ENCODE measurements at places on chromosomes 5 and 9.

DNA sequence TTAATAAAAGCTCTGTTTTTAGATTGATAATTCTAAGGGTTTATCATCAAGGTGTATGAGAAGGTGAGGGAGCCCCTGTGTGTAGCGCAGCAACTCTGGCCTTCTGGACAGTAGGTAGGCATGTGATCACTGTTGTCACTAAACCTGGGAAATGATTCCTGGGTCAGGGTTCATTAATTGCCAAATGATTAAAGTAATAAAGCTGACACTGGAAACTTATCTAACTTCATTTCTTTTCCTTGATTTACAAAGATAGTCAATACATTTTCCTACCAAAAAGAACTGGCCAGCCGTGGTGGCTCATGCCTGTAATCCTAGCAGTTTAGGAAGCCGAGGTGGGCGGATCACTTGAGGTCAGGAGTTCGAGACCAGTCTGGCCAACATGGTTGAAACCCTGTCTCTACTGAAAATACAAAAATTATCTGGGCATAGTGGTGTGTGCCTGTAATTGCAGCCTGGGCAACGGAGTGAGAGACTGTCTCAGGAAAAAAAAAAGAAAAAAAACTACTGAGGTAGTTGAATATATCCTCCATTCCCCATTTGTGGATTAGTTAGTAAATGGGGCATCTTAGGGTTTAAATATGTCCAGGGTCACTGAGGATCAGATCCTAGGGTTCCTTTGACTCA, 2.4 kb downstream of the EHMT1 start:
- no peak for DNase-seq

GRCh38 chr9:132210472-132211145, 48.8 kb downstream of the NTNG2 start:
- no peak for DNase-seq

GRCh38 chr5:114838937-114839336, 330.8 kb downstream of the TRIM36 start:
- DNase-seq: no peak

DNA sequence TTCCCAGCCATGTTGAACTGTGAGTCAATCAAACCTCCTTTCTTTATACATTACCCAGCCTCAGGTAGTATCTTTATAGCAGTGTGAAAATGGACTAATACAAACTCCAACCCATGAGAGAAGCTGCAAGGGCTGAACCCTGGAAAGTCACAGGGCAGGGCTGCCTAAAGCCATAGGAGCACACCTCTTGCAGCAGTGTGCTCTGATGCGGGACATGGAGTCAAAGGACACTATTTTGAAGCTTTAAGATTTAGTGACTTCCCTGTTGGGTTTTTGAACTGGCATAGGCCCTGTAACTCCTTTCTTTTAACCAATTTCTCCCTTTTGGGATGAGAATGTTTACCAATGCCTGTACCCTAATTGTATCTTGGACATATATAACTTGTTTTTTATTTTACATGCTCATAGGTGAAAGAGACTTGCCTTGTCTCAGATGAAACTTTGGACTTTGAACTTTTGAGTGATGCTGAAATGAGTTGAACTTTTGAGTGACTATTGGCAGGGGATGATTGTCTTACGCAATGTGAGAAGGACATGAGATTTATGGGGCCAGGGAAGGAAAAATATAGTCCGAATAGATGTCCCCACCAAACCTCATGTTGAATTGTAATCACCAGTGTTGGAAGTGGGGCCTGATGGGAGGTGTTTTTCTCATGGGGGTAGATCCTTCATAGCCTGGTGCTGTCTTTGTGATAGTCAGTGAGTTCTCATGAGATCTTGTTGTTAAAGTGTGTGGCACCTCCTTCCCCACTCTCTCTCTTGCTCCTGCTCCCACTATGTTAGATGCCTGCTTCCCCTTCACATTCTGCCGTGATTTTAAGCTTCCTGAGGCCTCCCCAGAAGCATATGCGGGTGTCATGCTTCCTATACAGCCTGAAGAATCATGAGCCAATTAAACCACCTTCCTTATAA, 159.5 kb upstream of the SPEF2 start:
- no peak for DNase-seq

- DNase-seq: no peak
These were observed 41.8 kb downstream of the FGF1 start for GRCh38 chr5:142644127-142644526.

DNA sequence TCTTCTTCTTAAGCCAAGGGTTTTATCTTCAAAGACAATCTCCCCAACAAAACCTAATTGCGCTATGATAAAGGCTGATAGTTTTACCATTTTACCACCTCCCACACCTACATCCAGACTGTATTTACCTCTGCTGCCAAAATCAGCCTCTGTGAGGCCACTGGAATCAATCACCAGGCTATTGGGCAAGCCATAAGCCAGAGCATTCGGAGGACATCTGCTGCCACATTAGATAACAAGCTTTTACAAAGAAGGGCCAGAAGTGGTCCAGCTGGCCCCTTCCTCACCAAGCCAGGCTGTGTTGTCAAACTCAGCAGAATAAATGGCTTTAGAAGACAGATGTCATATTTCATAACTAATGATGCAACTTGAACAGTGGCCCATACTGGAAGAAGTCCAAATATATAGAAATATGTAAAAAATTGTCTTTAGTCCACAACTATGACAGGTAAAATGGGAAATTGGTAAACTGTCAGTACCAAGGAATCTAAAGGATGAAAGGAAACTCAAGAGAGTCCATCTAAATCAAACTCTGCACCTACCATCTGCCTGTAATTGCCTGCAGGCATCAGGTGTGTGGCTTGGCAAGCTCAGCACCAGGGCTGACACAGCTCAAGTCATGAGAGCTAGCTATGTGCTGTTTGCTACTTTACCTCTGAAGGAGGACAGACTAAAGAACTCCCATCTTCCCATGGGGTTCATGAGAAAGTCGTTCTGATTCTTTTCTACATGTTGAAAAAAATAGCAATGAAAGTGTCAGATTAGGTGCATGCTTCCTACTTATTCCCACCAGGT, 16.1 kb downstream of the SLC45A2 start:
- DNase-seq: no peak

DNA sequence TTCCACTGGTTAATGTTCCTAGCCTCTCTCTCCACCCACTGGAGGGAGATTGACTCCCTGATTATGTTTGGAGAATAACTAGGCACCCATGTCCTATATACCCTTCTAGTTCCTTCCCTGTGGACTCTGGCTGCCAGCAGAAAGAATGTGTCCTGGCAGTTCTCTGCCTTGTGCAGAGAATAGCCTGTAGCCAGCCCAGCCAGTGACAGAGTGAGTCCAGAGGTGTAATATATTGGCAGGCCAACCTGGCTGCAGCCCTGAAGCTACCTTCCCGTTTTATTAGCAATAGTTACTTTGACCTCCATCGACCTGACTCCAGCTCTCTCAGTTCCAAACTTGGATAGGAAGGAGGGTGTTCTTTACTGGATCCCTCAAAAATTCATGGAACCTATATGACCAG, 8.1 kb downstream of the SETD9 start:
- no peak for DNase-seq

GRCh38 chr5:120507197-120507596, 43.1 kb downstream of the PRR16 start:
- no peak for DNase-seq

- no peak for DNase-seq
These were observed 92.3 kb downstream of the RAPGEF6 start for GRCh38 chr5:131542723-131543122.

GRCh38 chr9:28923351-28923750, 1350.1 kb upstream of the C9orf72 start:
- no peak for DNase-seq

DNA sequence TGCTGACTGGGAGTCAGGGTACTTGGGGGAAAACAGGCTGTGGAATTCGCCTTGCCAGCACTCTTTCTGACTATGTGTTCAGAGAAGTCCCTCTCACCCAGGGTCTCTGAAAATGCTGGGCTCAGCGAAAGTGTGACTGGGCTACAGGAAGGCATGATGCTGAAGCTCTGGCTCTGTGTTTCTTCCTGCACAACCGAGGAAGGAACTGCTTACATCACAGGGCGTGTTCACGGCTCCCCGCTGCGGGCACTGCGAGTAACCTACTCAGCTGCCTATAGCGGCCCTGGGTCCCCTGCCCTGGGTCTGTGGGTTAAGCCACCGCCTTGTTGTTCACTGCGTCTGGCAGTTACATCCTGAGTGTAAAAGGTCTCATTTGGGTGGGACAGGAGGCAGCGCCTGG, 222.4 kb upstream of the IRX4 start:
- DNase-seq: no peak

DNA sequence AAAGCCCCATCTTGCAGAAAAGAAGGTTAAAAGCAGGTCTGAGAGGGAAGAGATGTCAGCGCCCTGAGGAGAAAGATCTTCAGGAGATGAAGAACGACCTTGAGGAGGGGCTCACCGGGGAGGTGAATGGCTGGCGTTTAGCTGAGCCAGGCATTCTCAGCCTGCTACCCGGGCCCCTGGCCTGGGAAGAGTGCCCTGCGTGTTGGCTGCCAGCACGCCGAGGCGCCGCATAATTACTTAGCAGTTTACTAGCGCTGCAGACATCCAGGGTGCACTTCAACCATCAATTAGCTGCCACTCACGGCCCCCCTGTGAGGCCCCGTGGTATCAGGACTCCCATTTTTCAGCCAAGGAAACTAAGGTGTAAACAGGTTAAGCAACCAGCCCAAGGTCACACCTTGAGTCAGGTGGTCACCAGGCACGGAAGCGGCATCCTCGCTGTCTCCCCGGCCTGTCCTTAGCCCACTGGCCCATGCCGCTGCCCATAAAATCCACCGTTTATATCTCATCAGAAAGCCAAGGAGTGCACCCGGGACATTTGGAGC, 551.9 kb downstream of the BNC2 start:
- no peak for DNase-seq

DNA sequence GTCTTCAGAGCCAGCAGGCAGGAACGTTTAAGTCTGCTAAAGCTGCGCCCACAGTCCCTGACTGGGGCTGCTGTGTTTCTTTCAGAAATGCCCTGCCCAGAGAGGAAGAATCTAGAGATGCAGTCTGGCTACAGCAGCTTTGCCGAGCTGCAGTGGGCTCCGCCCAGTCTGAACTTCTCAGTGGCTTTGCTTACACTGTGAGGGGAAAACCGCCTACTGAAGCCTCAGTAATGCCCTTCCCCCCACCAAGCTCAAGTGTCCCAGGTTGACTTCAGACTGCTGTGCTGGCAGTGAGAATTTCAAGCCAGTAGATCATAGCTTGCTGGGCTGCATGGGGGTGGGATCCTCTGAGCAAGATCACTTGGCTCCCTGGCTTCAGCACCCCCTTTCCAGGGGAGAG, 78.4 kb downstream of the SREK1 start:
- no peak for DNase-seq

GRCh38 chr5:148939676-148940075, 113.3 kb downstream of the ADRB2 start:
- DNase-seq: no peak

- no peak for DNase-seq
These were observed 604.6 kb upstream of the C9orf72 start for GRCh38 chr9:28177925-28178324.

DNA sequence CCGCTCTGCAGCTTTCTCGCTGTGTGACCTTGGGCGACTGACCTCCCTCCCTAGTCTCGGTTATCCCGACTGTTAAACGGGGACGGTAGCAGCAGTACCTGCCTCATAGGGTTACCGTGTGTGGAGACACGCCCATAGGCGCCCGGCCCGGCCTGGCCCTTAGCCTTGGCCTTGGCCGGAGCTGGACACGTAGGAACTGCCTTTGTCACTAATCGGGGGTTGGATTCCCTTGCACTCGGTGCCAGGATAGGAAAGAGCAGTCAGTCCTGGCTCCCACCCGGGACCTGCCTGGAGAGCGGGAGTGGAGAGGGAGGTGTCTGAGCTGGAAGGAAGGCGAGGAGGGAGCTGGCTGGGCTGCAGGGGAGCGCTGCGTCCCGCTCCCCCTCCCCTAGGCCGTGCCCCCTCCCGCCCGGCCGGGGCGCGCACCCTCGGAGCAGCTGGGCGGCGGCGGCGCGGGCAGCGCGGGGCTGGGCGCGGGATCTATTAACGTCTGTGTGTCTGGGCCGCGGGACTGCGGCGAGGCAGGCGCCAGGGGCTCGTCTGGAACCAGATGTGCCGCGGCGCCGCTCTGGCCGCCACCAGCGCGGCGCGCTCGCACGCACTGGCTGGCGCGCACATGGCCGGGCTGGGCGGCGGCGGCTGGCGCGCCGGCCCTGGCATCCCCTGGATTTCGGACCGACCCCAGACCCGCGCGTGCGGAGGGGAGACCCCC, 31.7 kb downstream of the PRRX2 start:
- DNase-seq: peak; percentile 33

- no peak for DNase-seq
These were observed 139.0 kb downstream of the CACNA1B start for GRCh38 chr9:138016406-138017187.

GRCh38 chr9:137694962-137695875, 76.4 kb downstream of the EHMT1 start:
- DNase-seq: peak; percentile 68

- no peak for DNase-seq
These were observed 190.6 kb upstream of the GRIA1 start for GRCh38 chr5:153299891-153300290.

DNA sequence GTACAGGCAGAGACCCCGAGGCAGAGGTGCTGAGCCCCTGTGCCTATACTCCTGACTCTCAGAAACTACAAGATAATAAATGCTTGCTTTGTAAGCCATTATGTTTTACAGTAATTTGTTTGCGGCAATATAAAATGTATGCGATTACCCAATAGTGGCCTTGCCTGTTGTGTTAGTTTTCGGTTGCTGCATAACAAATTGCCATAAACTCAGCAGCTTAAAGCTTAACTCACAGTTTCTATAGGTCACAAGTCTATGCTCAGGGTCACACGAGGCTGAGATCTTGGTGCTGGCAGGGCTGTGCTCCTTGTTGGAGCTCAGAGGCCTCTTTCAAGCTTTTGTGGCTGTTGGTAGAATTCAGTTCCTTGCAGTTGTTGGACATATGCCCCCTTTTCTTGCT, 114.8 kb downstream of the COL23A1 start:
- no peak for DNase-seq

DNA sequence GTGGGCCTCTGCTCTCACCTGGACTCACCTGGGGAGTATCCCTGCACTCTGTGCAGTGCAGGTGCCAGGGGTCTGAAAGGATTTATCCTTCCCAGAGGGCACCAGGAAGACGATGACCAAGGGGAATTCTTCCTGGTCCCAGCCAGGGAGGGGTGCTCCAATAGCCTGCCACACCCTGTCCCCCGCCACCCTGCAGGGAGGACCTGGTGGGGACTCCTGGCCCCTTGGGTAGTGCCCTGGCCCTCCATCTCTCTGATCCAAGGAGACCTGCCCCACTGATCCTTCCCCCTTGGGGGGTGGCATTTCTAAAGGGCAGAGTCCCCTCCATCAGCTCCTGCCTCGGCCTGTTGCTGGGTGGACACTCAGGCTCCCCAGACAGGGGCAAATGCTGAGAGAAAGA, 70.7 kb downstream of the NTNG2 start:
- DNase-seq: no peak

GRCh38 chr9:134595014-134595413, 46.6 kb upstream of the COL5A1 start:
- no peak for DNase-seq

DNA sequence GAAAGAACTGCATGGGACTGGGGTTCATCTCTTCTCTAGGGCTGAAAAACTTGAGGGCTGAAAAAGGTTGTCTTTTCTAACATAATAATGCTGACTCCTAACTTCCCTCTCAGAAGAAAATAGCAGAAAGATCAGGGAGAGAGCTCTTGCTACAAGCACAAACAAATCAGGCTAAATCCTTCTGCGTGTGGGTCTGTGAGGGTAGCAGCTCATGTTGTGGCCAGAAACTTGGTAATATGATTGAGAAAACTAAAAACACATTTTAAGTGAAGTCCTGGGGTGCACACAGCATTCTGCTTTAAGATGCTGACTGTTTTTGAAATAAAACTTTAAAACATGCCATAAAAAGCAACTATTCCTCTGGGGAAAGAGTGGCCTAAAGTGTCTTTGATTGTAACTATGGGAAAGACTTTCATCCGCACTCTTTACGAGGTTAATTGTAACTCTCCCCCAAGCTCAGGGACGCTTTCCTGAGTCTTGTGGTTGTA, 56.7 kb downstream of the SAXO1 start:
- no peak for DNase-seq
